Activated naive CD4-positive, alpha-beta T cell (primary cell): ENCODE measurements at places on chromosomes 6 and 20.

DNA sequence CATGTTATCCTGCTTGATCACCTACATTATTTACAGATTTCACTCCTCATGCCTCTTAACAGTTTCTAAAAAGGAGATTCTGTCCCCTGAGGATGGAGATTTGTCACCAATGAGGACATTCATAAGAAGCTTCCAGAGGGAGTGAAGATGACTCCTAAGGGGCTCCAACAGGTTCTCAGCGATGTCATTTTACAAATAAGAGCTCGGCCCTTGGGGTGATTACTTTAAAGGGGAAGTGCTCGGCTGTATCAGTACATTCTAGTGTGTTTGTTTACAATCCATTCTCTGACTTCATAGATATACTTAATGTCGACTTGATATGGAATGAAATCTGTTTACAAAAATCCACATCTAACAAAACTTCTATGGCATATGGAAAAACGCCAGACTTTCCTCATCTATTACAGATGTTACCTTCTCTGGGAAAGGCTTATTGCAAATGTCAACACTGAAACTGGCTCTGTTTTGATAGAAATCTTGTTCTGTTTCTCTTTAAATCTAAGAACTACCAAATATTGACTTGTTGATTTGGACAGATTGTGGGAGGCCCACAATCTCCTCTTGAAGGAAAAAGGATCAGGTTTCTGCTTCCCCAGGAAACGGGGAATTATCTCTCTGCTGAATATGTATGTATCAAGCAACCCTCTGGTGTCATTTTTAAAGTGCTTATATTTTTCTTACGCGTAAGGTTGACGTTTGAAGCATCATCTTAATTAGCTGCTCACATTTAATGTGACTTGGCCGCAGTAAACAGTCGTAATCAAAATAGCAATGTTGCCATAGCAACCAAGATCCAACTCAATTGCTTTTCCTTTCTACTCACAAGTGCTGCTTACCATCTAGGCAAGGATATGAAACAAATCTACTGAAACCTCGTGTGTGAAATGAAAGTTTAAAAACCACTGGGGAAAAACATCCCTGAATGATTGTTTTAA lies 95.7 kb downstream of the SHLD1 start:
- DNase-seq, result no peak

DNA sequence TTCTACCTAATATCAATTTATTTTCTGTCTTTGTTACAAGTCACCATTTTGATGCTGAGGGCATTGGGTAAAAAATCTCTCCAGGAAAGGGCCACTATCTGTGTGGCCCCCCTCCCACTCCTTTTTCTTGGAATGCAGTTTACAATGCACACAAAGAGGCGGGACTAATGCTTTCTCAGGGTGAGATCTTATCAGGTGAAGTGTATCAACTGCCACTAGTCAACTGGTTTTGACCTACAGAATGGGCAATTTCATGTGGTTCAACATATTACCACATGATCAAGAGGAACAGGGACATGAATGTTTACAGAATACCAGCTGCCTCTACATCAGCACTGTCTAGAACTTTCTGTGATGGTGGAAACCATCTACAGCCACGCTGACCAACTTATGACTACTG lies 3.7 kb downstream of the RRBP1 start:
- DNase-seq, result no peak

- DNase-seq, result no peak
These were observed 161.6 kb downstream of the ZDHHC14 start for GRCh38 chr6:157542414-157543160.

DNA sequence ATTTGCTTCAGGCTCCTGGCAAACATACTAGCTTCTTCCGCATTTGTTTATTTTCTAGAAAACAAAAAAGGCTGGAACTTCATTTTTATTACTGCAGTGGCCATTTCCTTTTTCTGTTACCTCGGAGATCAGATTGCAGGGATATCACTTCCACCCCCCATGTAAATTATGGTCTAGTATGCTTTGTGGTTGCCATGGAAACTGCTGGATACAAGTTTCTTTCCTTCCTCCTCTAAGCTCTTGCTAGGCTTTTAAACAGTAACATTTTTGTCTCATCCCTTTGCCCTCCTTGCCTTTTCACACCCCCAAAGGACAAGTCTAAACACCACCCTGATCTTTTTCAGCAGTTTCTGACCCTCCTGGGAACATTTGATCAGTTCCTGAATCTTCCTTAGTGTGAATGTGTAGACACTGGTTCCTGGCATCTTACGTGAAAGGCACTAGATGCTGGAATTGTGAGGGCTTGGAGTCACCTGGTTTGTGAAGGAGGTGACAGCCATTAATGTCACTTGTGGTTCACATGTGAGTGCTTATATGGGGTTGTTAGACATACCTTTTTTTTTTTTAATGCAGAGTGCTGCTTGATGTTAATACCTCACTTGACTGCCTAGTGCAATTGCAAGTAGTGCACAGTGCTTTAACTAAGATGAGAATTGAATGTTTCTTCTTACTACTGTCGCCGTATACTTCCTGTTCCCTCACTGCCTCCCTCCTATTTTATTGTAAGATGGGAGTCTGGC lies 181.6 kb downstream of the JARID2 start:
- DNase-seq, result no peak

DNA sequence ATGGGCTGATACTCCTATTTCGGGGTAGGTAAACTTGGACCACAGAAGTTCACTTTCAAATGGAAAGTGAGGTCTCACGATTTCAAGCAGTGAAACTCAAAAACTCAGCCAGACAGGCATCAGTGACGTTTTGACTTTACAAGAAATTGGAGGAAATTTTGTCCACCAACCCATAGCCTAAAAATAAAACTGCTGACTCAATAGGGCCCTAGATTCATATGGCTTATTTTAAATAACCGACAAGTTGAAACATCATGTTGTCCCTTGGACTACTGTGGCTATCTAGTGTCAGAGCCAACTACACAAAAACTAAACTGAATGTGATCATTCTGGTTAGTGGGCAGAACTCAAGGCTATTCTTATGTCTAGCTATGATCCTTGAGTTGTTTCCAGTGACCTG lies 486.3 kb downstream of the GRIK2 start:
- no peak for DNase-seq

- DNase-seq, result no peak
These were observed 104.8 kb downstream of the TAF4 start for GRCh38 chr20:61960836-61961235.

DNA sequence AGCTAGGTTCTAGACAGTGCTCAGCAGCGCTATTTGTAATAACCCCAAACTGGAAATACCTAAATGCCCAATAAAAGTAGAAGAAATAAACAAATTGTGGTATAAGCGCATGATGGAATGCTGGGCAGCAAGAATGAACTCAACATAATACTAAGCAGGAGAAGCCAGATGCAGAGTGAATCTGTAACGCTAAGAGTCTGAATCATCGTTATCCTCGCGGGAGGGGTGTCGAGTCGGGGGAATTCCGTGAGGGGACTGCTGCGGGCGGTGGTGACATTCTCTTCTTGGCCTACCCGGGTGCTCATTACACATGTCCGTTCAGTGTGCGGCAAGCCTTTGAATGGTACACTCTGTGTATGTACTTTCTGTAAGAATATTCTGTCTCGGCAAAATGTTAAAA lies 83.7 kb downstream of the SULF2 start:
- no peak for DNase-seq

DNA sequence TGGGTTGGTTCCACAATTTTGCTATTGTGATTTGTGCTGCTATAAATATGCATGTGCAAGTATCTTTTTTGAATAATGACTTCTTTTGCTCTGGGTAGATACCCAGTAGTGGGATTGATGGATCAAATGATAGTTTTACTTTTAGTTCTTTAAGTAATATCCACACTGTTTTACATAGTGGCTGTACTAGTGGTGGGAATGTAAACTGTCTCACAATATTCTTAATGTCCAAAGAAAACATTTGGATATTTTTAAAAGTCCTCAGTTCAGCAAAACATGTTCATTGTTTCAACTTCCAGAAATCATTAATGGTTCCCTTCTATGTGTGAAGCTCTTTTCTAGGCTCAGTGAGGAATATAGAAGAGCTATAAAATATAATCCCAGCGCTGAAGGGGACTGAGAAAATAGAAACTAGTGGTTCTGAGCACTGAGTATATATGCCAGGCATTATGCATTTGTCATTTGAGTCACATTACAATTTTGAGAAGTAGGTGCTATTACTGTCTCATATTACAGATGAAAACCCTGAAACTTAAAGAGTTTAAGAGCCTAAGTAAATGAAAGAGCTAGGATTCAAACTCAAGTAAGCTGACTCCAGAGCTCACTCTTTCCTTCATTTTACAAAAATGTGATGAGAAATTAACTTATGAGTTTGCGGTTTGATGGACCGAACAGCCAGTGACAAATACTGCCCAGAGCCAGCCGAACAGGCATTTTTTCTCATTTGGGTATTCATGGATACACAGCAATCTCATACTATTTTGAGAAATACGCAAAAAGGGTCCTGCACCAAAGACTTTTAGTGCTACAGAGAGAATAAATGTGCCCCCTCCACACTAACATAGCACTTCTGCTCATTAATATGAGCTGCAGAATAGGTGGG lies 250.1 kb downstream of the TBX18 start:
- DNase-seq, result no peak

- no peak for DNase-seq
These were observed 67.2 kb upstream of the SYNDIG1 start for GRCh38 chr20:24402188-24402587.

GRCh38 chr6:26556263-26557070 lies 18.3 kb downstream of the HMGN4 start:
- no peak for DNase-seq

GRCh38 chr6:153001767-153002612 lies 519 bp downstream of the MTRF1L start:
- no peak for DNase-seq

GRCh38 chr20:24991897-24992486 lies 559 bp downstream of the APMAP start:
- no peak for DNase-seq

DNA sequence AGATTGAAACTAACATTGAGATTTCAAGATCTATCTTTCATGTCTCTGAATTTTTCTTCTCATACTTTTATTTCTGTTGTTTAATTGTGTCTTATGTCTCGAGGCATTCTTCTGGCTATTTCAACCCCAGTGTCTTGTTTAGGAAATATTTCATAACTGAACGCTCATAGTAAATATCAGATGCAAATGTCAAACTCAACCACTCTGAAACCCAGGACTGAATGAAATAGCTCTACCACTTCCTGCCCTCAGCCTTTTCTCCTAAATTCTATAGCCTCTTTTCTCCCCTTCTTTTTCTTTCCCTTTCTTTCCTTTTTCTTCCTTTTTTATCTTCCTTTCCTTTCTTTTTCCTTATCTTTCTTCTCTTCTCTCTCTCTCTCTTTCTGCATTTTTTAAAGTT lies 7.7 kb downstream of the ISM1 start:
- DNase-seq, result no peak

- DNase-seq, result no peak
These were observed 176.6 kb downstream of the TRIM27 start for GRCh38 chr6:28747083-28747630.

DNA sequence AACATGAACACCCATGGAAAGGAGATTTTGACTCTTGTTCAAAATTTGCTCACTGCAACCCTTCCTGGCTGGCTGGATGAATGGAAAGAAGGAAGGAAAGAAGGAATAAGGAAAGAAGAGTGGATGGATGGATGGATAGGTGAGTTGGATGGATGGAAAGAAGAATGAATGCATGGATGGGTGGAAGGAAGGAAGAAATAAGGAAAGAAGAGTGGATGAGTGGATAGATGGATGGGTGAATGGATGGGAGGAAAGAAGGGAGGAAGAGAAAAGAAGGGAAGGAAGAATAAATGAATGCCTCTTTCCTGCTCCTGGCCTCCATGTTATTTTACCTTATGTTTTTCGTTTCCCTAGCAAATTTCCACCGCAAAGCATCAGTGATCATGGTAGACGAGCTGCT lies 74.2 kb upstream of the RIN2 start:
- DNase-seq, result no peak

DNA sequence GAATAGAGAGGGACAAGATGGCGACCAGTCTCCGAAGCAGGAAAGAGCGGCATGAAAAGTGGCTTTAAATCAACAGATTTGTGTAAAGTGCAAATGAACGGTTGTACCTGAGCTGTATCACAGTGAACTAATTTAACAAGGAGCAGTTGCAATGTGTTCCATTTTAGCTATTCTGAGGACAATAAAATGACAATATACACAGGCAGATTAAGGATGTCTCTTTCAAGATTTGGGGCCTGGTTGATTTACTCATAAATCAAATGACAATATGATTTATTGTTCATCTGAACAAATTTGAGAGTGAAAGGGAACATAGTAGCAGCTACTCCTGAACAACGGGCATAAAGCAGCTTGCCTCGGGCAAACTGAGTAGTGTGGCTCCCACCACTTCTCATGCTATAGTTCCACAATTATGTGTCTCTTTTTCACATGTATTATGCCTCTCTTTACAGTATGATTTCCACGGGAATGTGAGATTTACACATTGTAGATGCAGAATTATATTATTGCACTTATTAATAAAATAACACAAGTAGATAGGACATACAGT lies 204.1 kb upstream of the AGPAT4 start:
- DNase-seq, result no peak

GRCh38 chr6:87136963-87137362 lies 18.4 kb upstream of the ZNF292 start:
- no peak for DNase-seq

DNA sequence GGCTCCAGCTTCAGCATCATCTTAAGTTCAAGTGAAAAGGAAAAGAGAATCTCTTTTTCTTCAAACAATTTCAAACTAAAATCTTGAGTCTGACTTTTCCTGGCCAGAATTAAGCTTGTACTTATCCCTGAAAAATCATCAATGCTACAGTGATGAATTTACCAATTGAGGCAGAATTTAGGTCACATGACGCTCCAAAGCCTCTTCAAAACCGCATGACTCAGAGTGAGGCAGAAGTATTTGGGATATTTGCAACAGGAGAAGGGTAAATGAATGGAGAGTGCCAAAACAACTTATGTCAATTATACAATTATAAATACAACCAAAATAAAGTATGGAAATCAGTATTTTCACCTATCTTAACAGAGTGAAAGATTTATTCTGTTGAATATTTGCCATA lies 515.5 kb downstream of the COL12A1 start:
- DNase-seq, result no peak

GRCh38 chr6:137764464-137764863 lies 102.6 kb upstream of the TNFAIP3 start:
- DNase-seq, result no peak

GRCh38 chr20:44080064-44080463 lies 106.9 kb downstream of the JPH2 start:
- no peak for DNase-seq

DNA sequence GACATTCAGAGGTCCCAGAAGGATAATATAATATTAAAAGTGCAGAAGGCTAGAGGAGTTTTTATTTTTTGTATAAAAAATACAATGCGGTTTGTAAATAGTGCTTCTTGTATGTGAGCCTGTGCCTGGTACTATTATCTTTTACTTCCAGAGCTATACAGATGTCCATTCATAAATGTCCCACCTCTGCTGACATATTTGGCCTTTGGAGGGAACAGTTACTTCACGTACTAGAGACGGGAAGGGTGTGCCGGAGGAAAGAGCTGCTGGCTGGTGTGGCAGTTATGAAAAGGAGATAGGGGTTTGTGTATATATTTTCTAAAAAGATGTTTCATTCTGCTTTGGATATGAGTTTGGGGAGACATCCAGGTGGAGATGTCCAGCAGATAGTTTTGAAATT lies 8.8 kb downstream of the CD109 start:
- no peak for DNase-seq

GRCh38 chr6:29792123-29793035 lies 35.2 kb upstream of the HLA-G start:
- DNase-seq, result peak; percentile 35

GRCh38 chr6:117138425-117138824 lies 126.9 kb upstream of the VGLL2 start:
- DNase-seq, result no peak
